ENCODE measurements at places on chromosomes 6 and 20.

DNA sequence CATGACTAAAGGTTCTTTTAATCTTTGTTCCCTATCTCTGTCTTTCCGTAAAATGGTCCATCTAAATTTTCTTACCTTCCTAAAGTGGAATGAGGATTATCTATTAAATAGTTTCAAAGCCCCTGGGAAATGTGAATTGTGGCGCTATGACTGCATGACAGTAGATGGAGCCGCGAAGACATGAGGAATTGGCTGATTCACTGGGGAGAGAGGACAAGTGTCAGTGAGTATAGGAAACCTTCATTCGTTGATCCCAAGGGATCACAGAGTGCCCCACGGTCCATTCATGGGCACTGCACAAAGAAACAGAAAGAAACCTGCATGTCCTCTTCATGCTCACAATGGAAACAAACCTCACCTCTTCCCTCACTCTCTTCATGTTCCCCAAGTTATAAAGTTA, 479.3 kb upstream of the BTBD3 start:
- no peak for DNase-seq

DNA sequence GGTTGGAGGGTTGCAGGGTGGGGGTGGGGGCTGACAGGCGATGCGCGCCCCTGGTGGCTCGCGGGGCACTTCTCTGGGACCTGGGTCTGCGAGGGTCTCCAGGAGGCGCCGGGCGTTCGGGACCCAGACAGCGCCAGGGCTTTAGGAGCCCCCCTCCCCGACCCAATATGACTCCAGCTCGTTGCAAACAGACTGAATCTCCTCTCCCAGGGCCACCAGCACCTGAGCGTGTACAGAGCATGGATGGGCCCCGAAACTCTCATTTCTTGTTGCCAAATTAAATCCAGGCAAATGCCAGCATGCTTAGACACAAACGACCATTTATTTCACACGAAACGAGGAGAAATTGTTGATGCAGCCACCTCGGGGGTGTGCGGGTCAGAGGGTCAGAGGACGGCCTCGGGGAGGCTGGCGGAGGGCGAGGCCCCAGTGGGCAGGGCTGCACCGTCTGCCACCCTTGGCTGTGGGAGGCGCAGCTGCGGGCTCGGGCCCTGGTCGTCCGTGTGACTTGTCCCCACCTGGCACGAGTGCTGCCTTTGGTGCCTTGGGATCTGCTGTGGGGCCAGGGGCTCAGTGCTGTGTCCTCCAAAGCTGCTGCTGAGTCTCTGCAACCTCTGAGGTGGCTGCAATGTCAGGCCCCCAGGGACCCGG, 20.9 kb upstream of the GATA5 start:
- DNase-seq, result no peak

- peak; percentile 35 for DNase-seq
Measured at GRCh38 chr20:2521369-2522305, 12.9 kb upstream of the ZNF343 start.

- DNase-seq, result no peak
Measured at GRCh38 chr6:107644513-107644912, 154.6 kb downstream of the SOBP start.

- peak; percentile 60 for DNase-seq
Measured at GRCh38 chr20:17651129-17651759, 30.8 kb downstream of the RRBP1 start.

- DNase-seq, result no peak
Measured at GRCh38 chr20:62972845-62973745, 20.6 kb downstream of the SLC17A9 start.

DNA sequence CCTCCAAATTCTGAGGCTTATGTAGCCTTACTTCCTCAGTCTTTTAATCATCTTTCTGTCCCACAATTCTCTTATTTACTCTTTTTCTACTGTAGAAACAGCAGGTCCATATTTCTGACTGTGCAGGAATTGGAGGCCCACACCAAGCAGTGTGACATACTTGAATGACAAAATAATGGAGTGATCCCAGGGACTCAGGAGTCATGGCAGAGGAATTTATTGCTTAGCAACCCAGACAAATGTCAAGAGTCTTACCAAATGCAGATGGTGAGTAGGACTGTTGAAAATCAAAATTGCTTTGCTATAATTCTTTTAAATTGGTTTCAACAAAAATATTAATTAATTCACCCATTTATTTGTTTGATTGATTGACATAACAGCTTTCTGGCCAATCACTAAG, 59.9 kb downstream of the HTR1B start:
- DNase-seq, result peak; percentile 57

GRCh38 chr6:9984607-9985006, 430.3 kb downstream of the TFAP2A start:
- DNase-seq, result no peak

Data from hepatic stellate cell (primary cell).